ENCODE measurements at places on chromosomes 1 and 21.

DNA sequence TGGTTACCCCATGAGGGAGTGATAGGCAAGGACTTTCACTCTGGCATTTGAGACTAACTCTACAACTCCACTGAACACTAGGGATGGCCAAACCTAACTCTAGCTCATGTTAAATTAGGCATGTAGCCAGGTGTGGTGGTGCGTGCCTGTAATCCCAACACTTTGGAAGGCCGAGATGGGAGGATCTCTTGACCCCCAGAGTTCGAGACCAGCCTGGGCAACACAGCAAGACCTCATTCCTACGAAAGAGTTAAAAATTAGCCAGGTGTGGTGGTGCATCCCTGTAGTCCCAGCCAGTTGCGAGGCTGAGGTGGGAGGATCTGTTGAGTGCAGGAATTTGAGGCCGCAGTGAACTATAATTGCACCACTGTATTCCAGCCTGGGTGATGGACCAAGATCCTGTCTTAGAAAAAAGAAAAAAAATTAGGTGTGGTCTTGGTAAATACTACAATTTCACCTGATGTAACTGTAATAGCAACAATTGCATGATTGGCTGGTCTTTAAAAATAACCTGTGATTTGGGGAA lies 81.2 kb upstream of the ARHGAP29 start:
- DNase-seq, result no peak

GRCh38 chr1:46532498-46533178 lies 18.8 kb downstream of the KNCN start:
- peak; percentile 55 for DNase-seq

- DNase-seq, result no peak
Measured at GRCh38 chr1:2151911-2152310, 42.7 kb downstream of the FAAP20 start.

DNA sequence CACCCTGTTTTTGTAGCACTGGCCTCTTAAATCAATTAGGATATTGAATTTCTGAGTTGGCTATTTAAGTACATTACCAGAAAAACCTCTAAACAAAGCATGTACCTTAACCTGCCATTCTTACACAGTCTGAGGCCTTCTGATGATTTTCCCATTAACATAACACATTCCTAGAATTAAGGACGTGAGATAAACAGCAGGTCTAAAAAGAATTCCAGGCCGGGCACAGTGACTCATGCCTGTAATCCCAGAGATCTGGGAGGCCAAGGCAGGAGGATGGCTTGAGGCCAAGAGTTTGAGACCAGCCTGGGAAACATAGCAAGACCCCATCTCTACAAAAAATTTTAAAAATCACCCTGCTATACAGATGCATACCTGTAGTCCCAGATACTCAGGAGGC lies 18.0 kb upstream of the LRRC8D start:
- DNase-seq, result no peak

DNA sequence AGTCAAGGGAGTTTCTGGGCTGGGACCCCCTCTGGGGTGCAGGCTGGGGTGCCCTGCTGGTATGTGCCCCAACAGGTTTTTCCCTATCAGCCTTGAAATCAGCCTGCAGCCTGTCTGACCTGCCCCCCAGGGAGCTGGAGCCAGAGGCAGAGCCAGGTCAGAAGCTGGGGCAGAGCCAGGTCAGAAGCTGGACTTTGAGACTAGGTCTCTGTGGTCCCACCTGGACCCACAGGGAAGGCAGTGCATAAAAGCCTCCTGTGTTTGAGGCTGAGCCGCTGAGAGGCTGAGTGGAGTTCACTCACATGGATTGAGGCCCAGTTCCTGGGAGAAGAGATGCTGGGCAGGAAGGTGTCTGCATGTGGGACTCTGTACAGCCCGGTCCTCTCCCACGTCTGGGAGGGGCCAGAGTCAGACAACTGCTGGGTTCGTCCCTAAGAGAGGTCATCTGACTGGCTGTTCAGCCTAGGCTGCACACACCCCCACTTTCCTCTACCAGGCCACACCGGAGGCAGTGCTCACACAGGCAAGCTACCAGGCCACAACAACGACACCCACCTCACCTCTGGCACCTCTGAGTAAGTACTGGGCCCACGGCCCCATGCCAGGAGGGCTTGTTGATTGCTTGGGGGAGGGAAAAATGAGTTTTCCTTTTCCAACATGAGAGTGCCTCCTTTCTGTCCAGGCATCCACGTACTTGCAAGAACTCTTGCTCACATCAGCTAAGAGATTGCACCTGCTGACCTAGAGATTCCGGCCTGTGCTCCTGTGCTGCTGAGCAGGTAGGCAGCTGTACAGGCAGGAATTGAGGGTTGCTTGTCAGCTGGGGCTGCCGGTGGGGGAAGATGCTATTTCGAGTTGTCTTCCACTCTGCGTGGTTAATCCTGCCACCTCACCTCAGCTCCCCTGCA lies at the start of gene ANXA9:
Gene ANXA9, plus strand, starts transcription at position 488 of the 908 bp plus-strand sequence. CDS start 814 bp downstream, outside the sequence.
- no peak for DNase-seq

DNA sequence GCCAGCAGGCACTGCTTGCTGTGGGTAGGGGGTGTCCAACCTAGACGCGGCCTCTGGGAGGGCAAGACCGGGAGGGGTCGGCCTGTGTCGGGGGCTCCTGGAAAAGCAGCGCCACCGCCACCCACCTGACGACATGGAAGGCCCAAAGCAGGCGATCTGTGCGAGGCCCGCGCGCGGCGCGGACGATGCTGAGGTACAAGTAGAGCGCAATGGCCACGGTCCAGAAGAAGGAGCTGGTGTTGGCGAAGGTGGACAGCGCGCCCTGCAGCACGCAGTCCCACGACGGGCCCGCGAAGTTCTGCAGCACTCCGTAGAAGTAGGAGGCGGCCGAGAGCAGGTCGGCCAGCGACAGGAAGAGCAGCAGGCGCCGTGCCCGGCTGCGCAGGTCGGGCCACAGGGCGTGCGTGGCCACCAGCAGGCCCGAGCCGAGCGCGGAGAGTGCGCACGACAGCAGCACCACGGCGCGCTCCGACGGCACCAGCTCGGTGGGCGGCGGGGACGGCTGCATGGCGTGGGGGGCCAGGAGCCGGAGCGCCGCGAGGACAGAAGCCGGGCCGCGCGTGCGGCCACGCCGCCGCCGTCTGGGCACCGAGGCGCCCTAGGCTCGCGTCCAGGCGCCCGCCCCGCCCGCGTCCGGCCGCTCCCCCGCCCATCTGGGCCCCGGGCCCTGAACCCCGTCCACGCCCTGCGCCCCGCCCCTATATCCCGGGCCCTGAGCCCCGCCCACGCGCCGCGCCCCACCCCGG lies at the start of gene GPR157:
Gene GPR157, minus strand, starts transcription at position 583 of the 746 bp plus-strand sequence. Its CDS starts 75 bp downstream, at position 508.
- DNase-seq, result peak; percentile 62

DNA sequence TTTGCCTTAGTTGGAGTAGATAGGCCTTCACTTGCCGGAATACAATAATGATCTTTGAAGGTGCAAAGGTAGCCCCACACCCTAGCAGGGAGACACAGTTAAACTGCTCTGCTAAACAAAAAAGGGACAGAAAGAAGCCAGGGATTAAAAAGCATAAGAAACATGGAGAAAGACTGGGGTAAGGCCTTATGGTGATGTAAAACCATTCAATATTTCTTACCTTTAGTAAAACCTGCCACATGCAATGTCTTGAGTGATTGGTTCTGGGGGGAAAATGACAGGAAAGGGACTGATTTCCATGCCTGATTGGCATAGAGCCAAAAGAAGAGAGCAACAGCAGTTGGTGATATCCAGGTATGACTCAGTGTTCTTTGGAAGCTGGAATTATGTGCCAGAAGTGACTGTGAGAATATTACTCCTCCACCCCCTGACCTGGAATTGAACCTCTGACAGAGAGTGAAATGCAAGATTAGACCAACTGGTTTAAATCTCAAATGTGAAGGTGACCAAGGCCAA lies 8.1 kb downstream of the DNASE2B start:
- no peak for DNase-seq

GRCh38 chr1:56921479-56921878 lies 44.3 kb downstream of the C8B start:
- DNase-seq, result no peak

- DNase-seq, result no peak
Measured at GRCh38 chr1:240942901-240943300, 330.9 kb upstream of the GREM2 start.

DNA sequence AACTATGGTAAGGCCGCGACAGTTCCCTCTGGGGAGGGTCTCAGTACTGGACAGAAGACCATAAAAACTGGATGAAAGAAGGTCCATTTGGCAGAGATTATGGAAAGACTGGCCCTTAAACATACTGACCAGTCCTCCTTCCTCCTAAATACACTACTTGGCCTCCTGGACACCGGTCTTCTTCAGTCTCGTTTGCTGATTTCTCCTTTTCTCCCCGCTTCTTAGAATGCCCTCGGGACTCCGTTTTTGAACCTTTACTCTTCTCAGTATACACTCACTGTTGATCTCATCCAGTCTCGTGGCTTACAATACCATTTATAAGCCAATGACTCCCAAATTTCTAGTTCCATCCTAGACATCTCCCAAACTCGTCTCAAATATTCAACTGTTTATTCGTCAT lies 694 bp upstream of the MRPL9 start:
- no peak for DNase-seq

DNA sequence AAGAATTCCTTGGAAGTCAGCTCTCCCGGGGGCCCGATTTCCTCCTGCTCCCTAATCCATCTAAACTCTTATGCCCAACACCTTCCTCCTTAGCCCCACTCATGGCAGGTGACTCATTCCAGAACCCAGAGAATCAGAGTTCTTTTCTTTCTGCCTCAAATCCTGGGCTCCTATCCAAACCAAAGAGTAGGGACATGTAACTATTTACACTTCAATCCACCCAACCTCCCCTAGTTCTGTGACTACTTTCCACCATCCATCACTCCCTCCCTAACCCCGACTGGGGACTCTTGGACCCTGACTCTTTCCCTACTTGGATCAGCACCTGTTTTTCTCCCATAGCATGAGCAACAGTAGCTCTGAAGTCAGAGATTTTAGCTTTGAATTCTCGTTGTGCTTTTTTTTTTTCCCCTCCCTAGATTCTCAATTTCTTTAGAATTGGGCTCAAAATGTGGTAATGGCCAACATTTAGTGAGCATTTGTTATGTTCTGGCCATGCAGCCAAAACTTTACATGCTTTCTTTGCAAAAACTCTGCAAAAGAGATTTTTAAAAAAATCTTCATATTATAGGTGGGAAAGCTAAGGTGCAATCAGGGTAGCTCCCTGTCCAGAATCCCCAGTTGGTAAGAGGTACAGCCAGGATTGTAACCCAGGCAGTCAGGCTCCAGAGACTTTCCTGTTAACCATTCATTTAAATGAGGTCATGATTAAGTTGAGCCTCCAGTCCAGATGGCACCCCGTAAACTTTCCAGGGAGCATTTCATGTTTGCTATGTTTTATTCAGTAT lies 7.5 kb upstream of the CYP4A11 start:
- DNase-seq, result no peak

GRCh38 chr1:5485968-5486696 lies 506.1 kb downstream of the NPHP4 start:
- no peak for DNase-seq

DNA sequence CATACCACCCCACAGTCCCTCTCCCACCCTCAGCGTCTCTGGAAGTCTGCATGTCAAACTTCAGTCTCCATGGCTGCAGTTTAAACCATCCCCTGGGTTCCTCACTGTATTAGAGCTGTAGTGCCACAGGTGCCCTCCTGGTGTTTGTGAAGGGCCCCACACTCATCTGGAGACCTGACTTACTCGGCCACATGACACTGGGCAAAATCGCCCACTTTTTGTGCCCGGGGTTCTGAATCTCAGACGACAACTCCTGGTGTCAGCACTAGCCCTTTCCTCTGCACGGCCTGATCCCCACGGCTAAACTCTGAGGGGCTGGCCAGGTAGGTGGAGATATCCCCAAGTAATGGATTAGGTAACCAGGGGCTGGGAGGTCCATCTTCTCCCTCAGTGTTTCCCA lies 6.5 kb downstream of the INKA2 start:
- DNase-seq, result no peak

GRCh38 chr21:44767834-44768831 lies 33.5 kb downstream of the UBE2G2 start:
- no peak for DNase-seq

DNA sequence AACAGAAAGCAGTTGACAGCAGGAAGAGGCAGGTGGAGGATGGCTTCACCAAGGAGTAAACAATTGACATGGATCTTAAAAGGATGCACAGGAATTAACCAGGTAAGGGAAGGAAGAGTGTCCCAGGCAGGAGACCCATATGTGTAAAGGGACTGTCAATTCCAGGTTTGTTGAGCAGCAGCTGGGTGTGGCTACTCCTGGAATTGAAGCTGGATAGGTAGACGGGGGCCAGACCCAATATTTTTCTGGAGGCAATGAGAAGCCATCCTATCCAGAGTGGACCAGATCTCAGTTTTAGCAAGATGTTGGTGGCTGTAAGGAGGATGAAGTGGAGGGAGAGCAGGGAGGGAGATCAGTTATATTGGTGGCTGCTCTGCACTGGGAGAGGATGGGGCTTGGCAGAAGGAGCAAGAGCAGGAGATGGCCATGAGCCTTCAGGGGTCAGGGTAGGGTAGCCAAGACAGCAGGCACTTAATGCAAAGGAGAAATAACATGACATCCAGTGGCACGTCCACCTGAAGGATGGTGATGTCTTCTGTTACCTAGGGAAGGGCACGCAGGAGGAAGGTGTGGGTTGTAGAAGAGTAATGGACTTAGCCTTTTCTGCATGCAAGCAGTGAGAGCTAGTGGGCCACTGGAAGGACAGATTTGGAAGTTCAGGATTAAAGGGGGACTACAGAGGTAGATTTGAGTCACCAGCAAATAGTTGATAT lies 146.7 kb upstream of the HMGB4 start:
- no peak for DNase-seq

GRCh38 chr1:113388621-113389358 lies 1.5 kb upstream of the MAGI3 start:
- no peak for DNase-seq

DNA sequence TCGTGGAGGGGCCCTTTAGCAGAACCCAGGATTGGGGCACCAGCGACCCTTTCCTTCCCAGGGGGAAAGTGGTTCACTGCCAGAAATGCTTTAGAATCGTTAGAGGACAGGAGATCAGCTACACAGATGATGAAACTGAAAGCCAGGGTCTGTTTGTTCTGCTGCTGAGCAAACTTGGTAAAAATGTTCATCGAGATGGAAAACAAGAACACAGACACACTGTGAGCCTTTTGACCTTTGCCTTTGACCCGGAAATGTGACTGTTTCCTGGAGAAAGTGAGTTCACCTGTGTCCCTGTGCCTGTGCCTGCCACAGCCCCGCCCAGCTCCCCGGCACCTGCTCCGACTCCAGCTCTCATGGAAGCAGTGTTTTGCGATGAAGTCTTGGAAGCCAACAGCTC lies 234.3 kb downstream of the CAMTA1 start:
- no peak for DNase-seq

- DNase-seq, result no peak
Measured at GRCh38 chr1:8676072-8676471, 141.4 kb downstream of the RERE start.

Measured in stimulated activated CD8-positive, alpha-beta memory T cell treated with anti-CD3 and anti-CD28 coated beads, Interleukin-7, amount 100 ng/mL, for 24 hours (primary cell).